ENCODE measurements at places on chromosomes 1 and 21.

DNA sequence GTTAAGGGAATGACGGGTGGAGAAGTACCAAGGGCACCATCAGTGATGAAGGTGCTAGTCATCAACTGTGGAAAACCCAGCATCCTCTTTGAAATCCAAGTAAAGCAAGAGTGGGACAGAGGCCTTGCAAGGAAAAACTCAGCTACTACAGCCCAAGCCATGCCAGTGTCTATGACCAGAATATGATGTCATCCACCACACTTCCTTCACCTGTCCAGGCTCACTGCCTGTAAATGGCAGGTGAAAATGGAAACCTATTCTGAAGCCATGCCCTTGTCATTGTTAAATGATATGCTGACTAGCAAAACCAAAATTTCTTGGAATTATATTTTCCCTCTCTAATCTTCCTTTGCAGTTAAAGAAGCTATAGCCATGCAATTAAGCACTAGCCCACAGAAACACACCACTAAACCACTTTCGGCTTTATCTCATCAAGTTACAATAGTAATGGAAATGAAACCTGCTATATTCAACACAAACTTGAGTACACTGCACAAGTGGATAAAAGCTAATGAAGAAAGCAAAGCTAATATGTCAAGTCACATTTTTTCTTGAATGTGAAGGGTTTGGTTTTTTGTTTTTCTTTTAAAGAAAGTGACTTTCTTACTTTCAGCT, 96.3 kb upstream of the RALGPS2 start:
- no peak for DNase-seq

DNA sequence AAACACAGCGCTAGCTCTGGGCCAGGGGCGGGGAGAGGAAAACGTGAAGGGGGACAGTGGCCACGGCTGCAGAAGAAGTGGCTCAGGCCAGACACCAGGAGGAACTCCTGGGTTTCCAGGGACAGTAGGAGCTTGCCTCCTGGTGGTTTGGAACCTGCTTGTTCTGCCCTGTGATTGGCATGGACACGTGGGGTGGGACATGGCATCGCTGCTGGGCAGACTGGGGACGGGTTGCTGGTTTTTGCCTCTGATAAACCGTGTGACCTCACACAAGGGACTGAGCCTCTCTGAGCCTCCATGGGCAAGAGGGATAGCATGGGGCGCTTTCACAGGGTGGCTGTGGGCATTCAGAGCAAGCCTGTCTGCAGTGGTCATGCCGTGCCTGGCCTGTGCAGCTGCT, 7.5 kb upstream of the PLCH2 start:
- DNase-seq = no peak

DNA sequence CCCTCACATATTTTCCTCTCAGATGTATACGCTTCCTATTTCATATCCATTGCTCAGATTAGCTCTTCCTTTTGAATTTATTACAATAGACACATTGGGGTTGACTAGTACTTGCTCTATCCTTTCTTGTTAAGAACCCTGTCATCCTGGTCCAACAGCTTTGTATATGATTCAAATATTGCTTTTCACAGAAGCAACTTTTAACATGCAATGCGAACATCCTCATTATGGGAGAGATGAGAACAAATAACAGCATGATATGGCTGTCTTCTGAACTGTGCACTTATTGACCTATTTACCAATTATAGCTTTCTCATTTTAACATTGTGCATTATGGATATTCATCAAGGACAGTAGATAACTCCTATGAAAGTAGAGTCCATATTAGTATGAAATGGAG, 510.8 kb downstream of the PTPRC start:
- DNase-seq = no peak

DNA sequence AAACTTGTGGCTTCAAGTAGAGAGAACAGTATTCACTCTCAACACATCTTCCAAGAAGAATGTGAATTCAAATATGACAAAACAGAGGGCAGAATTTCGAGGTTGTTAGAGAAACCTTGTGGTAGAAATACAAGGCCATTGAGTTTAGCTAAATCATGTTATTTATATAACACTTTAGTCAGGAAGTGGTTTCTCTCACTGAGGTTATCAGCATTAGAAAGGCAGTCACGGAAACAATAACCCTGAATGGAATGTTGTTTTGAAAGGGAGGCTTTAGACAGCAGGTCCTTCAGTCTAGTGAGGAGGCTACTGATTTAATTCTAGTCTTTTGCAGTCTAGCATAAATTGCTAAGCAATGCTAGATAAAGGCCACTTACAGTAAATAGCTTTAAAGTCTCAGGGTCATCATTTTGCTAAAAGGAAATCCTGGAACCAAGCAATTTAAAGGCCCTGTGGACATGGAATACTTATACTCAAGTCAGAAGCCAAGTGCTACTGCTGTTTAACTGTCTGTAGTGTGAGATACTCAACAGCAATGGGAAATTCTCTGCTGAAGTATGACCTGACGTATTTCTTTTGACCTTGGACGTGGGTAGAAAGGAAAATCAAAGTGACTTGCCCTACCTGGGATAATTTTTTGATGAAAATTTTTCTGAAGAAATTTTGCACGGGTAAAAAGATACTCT, 89.0 kb upstream of the CHODL start:
- DNase-seq = no peak

- DNase-seq = no peak
Measured at GRCh38 chr1:24383381-24383940, 30.1 kb downstream of the STPG1 start.

GRCh38 chr1:161121834-161122233, 3.9 kb downstream of the NIT1 start:
- DNase-seq = no peak

DNA sequence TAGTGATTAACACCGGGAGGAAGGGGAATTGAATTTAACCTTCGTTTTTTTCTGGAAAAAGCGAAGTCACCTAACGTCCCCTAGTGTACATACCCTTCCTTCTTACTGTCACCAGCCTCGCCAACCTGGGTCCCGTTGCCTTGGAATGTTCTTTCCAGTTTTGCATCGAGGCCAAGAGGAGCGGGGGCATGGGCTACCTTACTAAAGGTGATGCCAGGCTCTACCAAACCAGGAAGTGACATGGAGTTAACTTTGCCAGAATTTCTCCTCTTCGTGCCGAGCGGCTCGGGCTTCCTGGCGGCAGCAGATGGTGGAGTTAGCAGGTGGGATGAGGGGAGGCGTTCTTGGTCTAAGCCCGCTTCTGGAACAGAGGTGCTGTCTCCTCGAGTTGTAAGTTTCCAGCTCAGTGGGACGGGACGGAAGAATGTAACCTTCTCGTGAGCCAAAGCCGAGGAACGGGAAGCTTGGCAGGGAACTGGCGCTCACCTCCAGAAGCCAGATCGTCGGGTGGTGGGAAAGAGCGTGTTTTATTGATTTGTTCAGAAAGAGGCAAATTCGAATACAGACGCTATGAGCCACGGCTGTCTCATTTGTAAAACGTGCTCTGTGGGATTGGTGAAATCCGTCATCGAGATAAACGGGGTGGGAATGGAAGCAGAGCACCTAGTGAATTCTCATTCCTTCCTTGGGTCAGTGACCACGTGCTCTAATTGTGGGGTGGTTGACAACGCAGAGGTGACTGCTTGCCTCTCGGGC, 486 bp downstream of the NIPAL3 start:
- DNase-seq = no peak

DNA sequence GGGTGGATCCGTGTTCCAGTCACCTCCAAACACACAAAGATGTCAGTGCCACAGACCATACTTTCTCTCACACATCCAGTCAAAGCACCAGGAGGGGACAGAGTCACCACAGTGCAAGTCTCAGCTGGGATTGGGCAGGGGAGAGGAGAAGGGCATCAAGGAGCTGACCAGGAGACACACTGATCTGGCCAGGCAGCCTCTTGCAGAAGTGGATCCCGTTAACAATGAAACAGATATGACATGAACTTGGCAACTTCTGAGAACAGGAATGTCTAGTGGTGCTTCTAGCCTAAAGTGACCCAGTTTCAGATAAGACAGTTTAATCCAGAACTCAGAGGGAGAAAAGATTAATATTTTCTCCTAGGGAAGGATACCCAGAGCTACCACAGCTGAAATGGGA, 71.0 kb downstream of the HIVEP3 start:
- no peak for DNase-seq

GRCh38 chr1:207059881-207060280, 6.8 kb downstream of the PFKFB2 start:
- no peak for DNase-seq

DNA sequence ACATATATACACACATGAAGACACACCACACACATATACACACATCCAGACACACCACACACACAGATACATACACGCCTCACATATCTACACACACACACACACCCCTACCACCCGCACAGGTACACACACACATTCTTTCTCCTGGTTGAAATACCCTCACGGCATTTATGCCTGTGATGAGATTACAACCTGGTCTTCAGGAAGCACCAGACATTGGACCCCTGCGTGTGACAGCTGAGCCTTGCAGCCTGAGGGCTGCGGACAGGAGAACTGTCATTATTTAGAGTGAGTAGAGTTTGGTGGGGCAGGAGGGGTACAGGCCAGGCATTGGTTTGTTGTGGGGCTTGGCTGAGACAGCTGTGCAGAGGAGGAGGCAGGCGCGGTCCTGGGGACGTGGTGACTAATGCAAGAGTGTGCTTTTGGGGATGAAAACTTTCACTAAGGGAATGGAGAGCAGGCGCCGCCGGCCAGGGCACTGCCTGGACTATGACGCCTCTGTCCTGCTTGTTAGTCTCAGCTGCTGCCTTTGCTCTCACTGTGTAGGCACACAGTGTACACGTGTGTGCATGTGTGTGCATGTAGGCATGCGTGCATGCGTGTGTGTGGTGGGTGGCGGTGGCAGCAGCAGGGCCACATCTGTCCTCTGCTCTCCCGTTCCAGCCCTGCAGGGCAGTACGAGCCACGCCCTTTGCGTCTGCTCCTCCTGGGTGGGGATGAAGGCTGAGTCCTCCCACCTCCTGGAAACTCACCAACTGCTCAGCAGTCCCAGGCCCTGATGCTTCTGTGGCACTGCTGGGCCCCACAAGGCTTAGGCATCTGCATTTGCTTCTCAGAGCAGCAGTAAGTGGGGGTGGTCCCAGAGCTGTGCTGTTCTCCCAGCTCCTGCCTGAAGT, 57.6 kb downstream of the SPSB1 start:
- no peak for DNase-seq

DNA sequence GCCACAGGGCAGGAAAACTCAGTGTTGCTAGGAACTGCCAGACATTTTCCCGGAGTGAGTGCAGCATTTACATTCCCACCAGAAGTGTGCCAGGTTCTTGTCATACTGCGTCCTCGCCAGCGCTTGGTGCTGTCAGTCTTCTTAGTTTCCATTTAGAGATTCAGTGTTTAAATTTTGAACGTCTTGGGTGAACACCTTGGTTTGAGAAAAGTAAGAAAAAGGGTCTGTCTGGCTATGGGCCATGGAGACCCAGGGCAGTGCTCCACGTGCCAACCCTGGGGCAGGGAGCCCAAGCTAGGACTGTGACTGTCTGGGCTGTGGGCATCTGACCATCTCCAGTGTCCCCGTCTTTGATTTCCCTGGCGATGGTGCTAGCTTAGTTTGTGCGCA, 16.0 kb downstream of the IBA57 start:
- no peak for DNase-seq

- no peak for DNase-seq
Measured at GRCh38 chr1:180926164-180926981, 13.7 kb downstream of the KIAA1614 start.

DNA sequence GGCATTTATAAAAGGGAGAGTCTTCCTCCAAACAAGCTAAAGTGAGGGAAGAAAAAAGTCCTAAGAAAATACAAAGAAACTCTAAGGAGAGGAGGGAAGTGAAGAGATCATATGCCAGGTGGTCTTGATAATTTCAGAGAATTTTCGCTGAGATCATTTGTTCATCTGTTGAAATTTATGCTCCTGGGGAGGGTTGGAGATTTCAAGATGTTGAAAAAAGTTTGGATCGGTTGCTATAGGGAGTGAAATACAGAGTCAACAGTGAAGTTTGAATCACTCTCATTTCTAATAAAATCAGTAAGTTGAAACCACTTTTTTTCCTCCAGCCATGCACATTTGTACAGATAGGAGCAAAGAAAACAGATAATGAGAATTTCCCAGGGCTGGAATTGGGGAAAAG, 299.1 kb upstream of the ADAMTS5 start:
- no peak for DNase-seq

DNA sequence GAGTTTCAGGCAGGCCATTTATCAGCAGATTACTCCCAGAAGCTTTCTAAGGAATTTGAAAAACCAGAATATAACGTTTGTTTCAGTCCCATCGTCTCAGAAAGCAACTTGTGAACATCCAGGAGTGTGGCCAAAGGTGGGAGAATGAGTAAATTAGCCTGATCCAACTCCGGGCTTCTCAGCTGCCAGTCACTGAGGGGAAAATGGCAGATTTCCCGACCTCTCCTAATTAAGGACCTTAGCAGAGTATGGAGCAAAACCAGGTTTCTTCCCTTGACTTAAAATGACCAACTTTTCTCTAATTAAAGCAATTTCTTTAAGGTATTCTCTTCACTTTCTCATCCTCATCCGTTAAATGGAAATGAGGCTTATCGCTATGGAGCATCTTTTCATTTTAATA, 1.0 kb downstream of the CORT start:
- no peak for DNase-seq

GRCh38 chr1:40710581-40711315, 19.2 kb downstream of the NFYC start:
- no peak for DNase-seq

DNA sequence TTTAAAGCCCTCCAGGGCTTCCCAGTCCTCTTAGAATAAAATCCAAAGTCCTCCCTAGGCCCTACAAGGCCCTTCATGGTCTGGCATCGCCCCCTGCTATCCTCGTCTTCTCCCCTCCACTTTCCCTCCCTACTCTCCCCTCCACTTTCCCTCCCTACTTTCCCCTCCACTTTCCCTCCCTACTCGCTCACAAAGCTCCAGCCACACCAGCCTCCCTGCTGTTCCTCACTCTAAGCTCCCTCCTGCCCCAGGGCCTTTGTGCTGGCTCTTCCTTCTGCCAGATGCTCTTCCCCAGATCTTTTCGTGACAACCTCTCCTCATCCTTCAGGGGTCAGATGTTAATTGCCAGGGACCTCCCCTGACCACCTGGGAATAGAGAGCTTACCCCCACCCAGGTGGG, 12.8 kb downstream of the ARHGEF19 start:
- DNase-seq = no peak

DNA sequence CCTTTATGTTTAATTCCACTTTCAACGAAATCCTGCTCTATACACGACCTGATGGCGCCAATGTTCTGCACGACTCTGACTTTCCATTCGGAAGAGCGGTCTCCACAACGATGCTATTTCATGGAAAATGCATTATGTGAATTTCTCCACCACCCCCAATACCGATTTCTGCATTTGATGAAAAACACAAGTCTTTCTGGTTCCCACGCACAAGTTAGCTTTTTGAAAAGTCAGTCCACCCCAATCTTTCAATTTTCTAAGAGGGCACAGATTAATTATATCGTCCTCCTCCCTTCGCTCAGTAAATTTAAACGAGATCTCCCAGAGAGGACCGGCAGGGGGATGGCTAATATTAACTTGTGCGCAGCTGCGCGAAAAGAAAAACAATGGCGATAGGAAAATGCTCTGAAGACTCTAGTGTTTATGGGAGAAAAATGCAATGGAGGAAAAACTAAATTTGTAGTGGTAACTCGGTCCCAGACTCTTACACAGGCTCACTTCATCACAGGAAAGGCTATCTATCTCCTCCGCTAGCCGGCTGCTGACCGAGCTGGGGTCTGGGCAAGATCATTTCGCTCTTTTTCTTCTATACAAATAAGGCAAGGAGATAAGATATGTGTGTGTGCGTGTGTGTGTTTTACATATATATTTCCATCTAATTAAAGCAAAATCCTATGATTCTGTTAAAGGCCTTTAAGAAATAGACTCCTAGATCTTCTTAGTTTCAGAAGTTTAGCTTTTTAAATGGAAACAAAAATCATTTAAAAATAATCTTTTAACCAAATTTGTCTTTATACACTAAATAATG, 1.2 kb upstream of the LHX8 start:
- no peak for DNase-seq

- no peak for DNase-seq
Measured at GRCh38 chr1:168565825-168566224, 10.6 kb upstream of the XCL1 start.

Data from stimulated activated CD4-positive, alpha-beta T cell treated with anti-CD3 and anti-CD28 coated beads, Interleukin-15, amount 100 ng/mL, for 1 hour (primary cell).